ENCODE measurements at places on chromosomes 7 and 10.
A peak's percentile ranks its signal among the peaks of the same experiment; 100 is the strongest.

DNA sequence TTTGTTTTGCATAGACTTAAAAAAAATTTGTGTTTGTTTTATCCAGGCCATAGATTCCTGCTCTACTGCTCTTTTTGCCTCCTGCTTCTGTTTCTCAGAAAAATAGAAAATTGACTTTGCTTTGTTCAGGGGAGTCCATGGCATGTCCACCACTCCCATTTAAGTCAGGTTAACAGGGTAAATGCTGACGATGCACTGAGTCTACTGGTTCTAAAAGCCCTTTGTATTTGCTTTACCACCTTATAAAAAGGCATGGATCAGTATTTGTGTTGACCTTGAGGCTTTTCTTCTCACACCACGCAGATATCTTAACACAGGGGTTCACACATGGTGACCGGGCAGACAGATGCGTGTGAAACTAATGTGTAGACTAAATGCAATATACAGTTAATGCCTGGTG, 139.5 kb upstream of the RHEB start:
- no peak for DNase-seq

DNA sequence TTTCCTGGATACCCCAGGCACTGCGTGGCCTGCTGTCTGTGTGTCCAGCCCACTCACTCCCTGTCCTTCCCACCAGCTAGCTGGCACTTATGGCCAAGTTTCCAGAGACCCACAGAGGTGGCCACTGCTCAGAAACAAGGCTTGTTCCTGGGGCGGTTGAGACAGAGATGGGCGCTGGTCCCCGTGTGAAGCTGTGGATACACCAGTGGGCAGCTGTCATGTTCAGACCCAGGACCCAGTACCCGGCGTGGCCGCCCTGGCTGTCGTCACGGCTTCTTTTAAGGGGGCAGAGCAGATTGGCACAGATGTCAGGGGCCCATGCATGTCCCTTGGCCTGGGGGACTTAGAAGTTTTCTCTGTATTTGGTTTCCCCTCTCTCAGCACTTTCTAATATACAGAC, 36.3 kb downstream of the FOXL3 start:
- DNase-seq = no peak

- DNase-seq = peak; percentile 43
Measured at GRCh38 chr10:98467506-98468318, 21.0 kb upstream of the HPS1 start.

GRCh38 chr10:97707134-97707861, 6.2 kb upstream of the MARVELD1 start:
- DNase-seq = no peak

GRCh38 chr7:5422396-5423305, 983 bp downstream of the TNRC18 start:
- DNase-seq = no peak

DNA sequence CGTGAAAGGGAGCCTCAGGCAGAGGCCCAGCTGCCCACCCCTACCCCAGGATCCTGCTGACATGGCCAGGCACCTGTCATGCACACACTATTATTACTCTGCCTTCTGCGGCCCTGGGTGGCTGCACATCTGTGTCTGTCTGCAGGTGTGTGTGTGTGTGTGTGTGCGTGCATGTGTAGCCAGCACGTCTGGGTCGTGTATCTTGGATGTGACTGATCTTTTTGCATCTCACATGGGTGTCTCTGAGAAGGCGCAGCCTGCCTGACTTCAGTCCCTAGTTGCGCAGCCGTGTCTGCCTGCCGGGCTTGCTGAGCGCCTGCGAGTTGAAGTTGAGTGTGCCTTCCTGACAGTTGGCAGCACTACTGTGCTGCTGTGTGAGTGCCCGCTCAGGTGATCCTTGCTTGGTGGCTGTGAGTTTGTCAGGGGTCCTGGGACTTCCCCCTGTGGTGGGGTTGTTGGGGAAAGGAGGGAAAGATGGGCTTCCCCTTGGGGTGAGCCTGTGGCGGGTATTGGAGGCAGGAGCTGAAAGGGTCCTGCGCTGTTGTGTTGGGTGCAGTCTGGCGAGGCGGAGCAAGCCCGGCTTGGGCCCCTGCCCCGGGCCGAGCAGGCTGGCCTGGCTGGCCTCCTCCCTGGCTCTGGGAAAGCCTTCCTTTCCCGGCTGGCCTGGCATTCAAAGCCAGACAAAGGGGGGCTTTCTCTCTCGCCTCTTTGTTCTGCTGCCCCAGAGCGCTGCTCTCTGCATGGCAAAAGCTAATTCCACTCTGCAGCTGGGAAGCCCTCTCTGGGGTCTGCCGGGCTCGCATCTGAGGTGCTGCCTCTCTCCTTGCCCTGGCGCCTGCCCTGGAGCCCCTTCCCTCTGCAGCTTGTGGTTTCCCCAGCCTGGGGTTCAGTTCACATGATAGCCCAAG, 4.9 kb downstream of the TRIM8 start:
- no peak for DNase-seq
